Lung microvascular endothelial cell (primary cell): ENCODE measurements at places on chromosomes 4 and X. TPM values are rescaled to one million over a fixed set of nuclear protein-coding genes. Genes with fewer than 3 reads are reported as not detected.

DNA sequence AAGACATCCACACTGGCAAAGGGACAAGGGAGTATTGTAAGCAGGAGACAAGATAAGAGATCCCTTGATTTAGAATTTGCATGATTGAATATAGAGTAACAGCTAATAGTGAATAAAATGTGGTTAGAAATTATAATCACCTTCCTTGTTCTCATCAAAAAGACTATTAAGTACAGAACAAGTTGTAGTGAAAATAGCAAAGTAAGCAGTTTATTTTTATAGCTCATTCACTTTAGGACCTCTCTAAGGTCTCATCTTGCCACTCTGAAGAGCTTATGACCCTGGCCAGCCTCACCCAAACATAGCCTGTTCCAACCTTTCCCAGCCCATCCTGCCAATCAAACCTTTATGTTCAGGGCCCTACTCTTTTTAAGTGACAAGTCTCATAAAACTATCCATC, 30.6 kb downstream of the MID2 start:
- DNase-seq = no peak

- peak; percentile 17 for DNase-seq
These were observed 1444.0 kb upstream of the PCDH7 start for GRCh38 chr4:29276150-29276549.

GPR119 gene
- not detected in 2 replicates for total RNA-seq

GRCh38 chrX:149979126-149979644, 40.9 kb upstream of the EOLA2 start:
- no peak for DNase-seq

DNA sequence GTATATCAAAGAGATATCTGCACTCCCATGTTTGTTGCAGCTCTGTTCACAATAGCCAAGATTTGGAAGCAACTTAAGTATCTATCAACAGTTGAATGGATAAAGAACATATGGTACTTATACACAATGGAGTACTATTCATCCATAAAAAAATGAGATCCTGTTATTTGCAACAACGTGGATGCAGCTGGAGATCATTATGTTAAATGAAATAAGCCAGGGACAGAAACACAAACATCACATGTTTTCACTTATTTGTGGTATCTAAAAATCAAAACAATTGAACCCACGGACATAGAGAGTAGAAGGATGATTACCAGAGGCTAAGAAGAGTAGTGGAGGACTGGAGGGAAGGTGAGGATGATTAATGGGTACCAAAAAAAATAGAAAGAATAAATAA, 14.2 kb downstream of the IQCM start:
- no peak for DNase-seq

- DNase-seq = no peak
These were observed 4.7 kb downstream of the USP51 start for GRCh38 chrX:55484948-55485347.

SOWAHB gene
- total RNA-seq = not detected in 2 replicates

- DNase-seq = no peak
These were observed 34.2 kb downstream of the ARSD start for GRCh38 chrX:2894885-2895292.

NEIL3 gene
- total RNA-seq = 1.2 and 2.4 TPM in 2 replicates

HPGDS gene
- total RNA-seq = not detected in 2 replicates

PABPC1L2A gene
- total RNA-seq = not detected in 2 replicates

DNA sequence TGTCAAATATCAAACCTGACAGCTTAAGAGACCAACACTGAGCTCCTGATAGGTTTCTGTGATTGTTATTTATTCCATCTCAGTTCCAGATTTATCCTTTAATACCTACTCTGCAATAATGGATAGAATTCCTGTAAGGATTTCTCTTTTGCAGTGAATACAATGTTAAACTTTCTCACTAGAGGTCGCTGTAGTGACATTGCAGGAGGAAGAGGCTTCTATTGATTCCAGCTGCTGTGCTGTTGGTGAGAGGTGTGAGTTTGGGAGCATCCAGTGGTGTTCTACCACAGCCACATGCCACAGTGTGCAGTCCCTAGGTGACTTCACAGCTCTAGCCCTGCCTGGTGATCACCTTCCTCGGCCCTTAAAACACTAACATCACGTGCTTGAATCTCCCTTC, 34.6 kb upstream of the DCAF8L2 start:
- DNase-seq = peak; percentile 6

FABP2 gene
- not detected in 2 replicates for total RNA-seq

GRCh38 chr4:108173599-108174057, 4.9 kb upstream of the LEF1 start:
- DNase-seq = no peak

DNA sequence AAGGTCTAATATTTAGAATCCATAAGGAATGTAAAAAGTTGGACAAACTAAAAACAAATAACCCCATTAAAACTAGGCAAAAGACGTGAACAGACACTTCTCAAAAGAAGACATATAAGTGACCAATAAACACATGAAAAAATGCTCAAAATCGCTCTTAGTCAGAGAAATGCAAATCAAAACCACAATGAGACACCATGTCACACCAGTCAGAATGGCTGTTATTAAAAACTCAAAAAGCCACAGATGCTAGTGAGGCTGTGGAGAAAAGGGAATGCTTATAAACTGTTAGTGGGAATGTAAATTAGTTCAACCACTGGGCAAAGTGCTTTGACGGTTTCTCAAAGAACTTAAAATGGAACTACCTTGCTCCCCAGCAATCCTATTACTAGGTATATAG, 674.3 kb upstream of the MAGEB2 start:
- no peak for DNase-seq

- no peak for DNase-seq
These were observed 98.0 kb upstream of the DCLK2 start for GRCh38 chr4:149980121-149980682.

DNA sequence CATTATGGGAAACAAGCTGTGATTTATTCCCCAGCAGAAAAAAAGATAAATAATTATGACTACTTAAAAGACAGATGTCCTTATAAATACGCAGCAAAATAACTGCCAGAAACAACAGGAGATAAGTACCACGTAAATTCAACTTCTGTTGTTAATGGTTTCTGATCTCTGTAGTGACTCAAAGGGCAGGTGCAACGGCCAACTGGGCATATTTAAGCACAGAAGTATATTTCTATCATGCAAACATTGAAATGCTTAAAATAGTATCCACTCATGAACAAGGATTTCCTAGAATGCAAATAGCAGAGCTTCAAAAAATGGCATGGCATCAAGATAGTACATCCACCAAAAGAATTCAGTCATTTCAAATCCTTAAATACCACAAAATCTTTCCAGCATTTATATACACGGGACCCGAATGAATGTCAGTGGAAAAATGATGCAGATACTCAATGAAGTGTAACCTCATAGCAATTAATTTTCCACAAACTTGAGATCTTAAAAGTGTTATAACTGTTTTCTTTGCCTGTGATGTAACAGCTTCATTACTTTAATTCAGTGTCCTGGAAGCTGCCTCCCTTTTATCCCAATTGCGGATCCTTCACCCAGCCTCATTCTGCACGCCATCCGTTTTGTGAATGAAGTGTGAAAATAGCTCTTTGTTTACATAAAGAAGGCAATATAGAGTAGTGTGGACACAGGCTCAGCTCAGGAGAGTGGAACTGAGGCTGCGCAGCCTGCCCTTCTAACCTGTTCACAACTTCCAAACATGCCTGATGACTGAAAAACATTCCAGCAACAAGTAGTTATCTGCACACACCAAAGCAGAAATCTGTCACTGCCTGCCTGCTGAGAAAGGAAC, 10.2 kb downstream of the PDGFC start:
- DNase-seq = no peak

DNA sequence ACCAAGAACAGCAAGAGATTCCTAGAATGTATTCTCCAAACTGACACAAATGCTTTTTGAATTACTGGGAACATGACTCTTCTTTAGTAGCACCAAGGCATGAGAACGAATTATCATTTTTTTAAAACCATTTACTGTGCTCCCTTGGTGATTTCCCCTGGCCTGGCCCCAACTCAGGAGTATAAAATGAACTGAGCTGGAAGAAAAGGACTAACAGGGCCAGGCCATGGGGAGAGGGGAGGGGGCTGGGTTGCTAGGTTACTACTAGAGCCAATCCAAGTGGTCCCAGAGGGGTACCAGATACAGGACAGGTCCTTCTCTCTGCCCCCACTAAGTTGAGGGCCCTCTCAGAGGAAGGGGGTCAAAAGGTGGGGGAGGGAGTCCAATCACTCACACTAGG, 23.1 kb downstream of the SASH3 start:
- no peak for DNase-seq

XK gene
- not detected in 2 replicates for total RNA-seq

ABLIM2 gene
- total RNA-seq = 1.1 and 5.2 TPM in 2 replicates

SORCS2 gene
- total RNA-seq = under 0.01 TPM in 2 replicates

TCEAL4 gene
- total RNA-seq = 28.1 and 36.9 TPM in 2 replicates

PCSK1N gene
- under 0.01 and 0.20 TPM in 2 replicates for total RNA-seq

DNA sequence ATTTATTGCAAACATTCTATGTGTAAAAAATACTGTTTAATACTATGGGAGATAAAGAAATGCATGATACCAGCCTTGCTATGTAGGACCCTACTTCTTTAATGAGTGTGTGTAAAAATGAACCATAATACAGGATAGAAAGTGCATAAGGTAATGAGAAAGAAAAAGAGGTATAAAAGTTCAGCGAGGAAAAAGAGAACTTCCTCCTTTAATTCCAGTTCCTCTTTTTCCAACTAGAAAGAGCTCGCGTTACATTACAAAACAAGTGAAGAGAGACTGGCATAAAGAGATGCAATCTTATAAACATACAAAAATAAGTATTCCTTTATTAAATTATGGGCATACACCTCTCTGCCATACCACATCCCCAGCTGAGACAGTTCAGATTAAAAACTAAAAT, 77.4 kb downstream of the ANKRD17 start:
- DNase-seq = no peak

DNA sequence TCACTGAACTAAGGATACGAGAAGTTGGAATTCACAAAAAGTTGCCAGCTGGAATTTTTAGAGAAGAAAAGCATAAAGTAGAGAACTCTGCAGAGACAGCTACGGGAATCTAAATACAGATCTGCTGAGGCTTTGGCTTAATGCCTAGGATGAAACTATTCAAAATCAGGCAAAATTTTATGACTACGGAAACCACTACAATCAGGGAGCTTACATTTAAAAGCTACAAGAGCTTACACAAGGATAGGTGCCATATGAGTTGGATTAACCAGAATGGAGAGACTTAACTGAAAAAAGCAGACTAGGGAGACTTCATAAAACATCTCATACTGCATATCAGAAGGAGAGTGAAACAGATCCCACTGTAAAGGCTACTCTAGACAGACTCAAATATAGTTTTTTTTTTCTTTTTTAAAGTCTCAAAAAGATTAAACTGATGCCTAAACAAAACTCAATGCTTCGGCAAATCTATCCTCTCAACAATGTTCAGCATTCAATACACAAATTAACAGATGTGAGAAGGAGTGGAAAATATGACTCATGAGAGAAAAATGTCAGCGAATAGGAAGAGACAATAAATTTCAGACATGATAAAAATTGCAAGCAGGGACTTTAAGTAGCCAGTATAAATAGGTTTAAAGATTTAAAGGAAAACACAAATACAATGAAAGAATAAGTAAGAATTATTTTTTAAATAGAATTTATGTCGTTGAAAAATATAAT, 586.1 kb downstream of the FSTL5 start:
- peak; percentile 67 for DNase-seq

- peak; percentile 43 for DNase-seq
These were observed 1.9 kb upstream of the FTSJ1 start for GRCh38 chrX:48474127-48474526.

DNA sequence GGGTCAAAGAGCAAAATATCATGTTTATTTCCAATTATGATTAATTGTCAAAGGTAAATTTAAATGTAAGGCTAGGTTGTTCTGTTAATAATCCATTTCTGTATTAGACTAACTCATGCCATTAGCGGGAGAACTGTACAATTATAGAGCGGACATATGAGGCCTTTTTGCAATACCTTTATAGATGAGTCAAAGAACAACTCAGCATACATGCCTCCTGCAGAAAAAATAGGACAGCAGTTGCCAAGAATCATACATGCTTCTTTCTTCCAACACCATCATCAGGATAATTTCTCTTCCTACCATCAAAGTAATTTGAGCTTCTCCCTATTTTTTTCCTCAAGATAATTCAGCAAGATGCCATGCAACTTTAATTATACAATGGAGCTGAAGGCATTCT, 917.8 kb downstream of the ADGRL3 start:
- no peak for DNase-seq

DNA sequence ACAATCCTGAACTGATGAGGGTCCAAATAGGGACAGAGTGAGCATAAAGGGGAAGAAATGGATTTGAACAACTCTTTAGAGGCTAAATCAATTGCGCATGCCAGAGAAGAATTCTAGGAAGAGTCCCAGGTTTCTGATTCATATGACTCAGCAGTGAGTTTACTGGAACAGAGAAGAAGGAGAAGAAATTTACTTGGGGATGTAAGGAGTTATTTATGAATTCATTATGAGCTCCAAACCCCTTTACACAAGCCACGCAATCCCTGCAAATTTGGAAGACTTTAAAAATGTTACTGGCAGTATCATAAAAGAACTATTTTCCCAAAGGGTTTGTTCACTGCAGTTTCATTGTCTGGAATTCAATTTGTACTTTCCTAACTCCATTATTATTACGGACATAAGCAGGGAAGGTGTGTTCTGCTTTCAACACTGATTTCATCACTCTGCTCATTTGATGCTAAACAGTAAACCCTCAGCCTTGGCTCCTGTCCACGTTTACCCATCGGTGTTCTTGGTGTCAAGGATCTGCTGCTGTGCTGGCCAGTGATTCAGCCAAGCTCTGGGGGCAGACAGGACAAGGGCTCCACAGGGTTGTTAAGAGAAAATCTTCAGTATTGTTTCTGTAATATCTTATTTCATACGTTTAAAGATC, 273.7 kb downstream of the HNRNPD start:
- no peak for DNase-seq

DNA sequence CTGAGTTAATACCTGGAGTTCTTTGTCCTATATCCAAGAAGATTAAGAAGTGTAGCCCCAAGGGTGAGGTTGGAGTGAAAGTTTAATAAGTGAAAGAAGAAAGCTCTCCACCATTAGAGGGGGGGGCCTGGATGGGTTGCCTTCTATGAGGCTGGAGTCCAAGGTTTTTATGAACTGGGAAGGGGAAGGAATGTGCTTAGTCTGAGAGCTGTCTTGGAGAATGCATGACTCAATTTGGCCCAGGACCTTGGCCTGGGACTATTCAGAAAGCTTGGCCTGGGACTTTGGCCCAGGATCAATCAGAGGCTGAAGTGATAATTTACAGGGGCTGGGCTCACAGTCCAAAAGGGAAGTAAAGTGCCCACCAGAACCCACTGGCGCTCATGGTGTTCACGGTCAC, 1049.0 kb upstream of the GRIA3 start:
- DNase-seq = no peak

COL4A6 gene
- total RNA-seq = 0.20 and 2.4 TPM in 2 replicates

DNA sequence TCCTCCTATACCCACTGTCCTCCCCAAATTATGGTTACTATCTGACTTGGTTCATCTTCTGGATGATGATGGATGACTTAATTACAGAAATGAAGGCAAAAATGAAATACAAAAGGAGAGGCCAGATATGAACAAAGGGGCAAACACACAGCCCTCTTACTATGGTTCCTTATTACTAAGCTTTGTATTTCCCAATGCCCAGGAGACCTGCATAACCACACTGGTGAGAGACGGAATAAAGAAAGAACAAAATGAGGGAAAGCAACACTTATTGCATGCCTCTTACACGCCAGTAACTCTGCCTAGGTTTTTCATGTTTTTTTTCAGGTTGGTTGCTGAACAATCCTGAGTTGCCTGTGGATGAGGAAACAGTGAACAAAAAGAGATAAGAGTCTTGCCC, 120.5 kb downstream of the SLC10A7 start:
- DNase-seq = no peak
